ENCODE measurements at places on chromosomes 16 and 17.
A peak's percentile ranks its signal among the peaks of the same experiment; 100 is the strongest.

DNA sequence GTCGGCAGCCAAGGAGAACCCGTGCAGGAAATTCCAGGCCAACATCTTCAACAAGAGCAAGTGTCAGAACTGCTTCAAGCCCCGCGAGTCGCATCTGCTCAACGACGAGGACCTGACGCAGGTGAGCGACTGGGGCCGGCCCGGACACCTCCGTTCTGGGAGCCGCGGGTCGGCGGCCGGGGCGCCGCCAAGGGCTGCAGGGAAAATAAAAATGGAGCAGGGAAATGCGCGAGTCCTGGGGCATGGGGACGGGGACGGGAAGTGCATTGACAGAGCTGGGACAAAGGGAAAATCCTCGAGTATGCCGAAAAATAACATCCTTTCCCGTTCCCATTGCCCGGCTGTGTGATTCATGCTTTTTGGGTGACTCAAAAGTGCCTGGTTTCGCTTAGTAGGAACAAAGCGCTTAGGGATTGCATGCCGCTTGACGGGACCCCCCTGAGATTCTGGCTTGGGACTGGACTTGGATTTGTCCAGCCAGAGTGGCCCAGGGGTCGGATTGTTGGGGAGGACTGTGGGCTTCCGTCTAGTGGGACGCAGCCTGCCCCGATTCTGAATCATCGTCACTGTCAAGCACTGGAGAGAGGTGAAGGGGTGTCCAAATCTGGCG, 699 bp downstream of the MPRIP start:
- no peak for DNase-seq

GRCh38 chr17:11177340-11177739, 63.7 kb upstream of the SHISA6 start:
- DNase-seq, result no peak

DNA sequence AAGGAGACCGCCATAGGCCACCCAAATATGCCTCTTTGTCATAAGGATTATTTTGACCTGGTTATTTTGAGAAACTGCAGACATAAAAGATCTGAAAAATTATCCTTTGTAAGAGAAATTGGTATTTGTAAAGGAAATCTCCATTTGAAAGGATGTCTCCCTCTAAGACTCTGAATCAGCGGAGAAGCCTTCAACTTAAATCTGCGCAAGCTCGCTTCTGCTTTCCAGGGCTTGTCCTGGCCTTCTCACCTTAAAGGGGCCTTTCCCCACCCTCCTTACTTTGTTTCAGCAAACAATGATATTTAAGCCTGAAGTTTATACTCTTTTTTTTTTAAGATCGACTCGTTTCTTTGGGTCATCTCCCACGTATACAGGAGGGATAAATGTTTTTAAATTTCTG, 34.5 kb downstream of the HSBP1 start:
- no peak for DNase-seq

DNA sequence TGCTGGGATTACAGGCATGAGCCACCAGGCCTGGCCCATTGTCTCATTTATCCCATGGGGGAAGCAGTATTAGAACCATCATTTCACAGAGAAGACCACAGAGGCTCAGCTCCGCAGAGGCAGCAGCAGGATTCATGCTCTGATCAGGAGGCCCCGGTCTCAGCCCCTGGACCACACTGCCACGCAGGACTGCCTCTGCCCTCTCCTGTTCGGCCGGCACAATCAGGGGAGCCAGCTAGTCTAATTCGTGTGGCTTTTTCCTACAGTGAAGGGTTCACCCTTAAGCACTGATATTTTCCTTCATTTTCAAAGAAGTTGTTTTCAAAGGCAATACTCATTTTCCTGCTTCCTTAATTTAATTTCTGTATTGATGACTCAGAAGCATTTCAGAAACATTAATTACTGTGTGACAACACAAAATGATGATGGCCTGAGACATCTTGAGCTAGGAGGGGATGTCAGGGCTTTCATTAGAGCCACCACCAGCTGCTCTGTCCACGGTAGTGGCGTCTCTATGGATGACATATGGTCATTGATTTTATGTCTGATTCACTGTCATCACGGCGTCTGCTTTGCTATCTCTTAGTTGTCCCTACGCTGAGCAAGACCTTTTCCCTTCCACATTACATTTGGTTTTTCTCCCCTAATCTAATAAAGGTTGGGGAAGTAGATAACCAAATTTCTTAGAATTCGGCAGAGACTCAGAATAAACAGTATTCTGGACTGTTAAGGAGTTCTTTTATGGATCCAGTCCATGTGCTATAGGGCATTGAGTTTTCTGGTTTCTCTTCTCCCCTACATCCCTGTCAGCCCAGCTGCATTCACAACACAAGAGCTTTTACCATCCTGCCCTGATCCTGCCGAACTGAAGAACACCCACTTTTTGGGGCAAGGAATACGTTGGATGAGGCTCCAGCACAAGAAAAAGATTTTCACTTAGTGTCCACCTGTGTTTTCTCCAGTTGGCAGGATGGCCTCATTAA, 314.0 kb downstream of the SLC39A11 start:
- DNase-seq, result no peak

- DNase-seq, result no peak
Measured at GRCh38 chr16:65769055-65769465, 597.4 kb upstream of the CDH5 start.

DNA sequence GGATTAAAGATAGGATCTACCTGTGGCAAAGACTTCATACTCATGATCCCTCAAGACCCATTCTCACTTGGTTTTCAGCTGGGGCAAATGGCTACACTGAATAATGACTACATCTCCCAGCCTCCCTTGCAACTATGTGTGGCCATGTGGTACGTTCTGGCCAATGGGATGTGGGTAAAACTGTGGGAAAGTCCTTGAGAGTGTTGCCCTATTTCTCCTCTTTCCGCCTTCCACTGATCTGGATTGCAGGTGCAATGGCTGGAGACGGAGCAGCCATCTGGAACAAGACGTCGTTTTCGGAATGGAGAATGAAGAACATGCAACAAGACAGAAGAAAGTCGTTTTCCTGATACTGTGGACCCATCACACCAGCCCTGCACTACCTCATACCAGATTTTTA, 48.5 kb downstream of the HAPSTR1 start:
- DNase-seq, result no peak

DNA sequence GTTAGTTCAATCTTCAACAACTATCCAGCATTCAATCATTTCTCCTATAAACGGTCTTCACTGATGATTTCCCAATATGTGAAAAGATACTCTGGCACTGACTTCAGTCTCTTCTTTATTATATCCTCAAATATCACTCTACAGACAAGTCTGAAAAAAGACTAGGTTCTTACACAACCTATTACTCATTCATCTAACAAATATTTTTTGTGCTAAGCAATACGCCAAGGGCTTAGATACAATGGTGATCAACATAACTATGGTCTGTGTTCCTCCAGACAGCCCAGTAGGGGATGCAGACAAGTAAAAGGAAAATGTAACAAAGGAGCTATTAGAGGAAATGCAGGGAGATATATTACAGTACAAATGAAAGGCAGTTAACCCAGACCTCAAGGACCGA, 63.9 kb downstream of the MYO1D start:
- DNase-seq, result no peak

DNA sequence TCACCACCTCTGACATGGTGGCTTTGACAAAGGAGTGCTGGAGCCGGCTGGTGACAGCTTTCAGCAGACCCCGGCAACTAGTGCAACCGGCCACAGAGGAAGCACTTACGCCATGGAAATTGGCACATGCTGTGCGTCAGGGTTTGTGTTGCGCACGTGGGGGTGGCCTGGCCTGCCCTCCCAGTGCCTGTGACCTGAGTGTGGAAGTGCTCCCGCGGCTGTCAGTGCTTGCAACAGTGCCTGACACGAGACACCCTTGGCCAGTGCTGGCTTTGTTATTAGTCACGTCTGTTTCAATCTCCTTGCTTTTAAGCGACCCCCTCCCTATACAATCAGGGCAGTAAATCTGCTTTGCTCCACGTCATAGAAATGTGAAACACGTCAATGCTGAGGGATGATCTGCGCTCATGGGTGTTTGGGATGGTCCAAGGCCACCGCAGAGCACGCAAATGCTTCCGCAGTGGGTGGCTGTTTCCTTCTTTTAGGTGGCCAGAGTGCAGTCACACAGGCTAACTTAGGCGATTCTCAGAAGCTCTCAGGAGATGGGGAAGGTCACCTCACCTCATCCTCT, 64.3 kb downstream of the PGS1 start:
- DNase-seq, result no peak

- no peak for DNase-seq
Measured at GRCh38 chr17:56136301-56136700, 17.0 kb upstream of the ANKFN1 start.

DNA sequence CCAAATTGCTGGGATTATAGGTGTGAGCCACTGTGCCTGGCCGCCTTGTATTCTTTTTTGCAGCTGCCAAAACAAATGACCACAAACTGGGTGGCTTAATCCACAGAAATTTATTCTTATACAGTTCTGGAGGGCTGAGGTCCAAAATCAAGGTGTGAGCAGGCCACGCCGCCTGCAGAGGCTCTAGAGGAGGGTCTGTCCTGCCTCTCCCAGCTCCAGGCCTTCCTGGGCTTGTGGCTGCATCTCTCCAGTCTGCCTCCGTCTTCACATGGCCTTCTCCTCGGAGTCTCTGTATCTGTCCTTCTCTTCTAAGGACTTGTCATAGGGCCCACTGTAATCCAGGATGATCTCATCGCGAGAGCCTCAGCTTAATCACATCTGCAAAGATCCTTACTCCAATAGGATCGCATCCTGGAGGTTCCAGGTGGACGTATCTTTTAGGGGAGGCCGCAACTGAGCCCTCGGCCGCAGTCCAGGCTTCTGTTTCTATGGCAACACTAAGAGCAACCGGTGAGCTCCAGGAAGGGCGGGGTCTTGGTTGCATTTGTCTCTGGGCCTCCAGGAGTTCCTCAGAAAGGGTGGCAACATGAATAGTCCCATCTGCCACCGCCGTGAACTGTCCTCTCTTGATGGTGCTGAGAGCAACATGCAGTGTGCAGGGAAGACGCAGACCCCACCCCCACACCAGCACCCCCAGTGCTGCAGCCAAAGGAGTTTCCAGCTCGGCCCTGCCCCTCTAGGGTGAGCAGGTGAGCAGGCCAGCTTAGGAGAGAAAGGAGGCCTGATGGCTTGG, 29.5 kb upstream of the CREBBP start:
- DNase-seq, result no peak

- DNase-seq, result no peak
Measured at GRCh38 chr16:87334651-87335624, 17.7 kb upstream of the C16orf95 start.

GRCh38 chr17:2624292-2624731, 30.9 kb downstream of the PAFAH1B1 start:
- no peak for DNase-seq

- peak; percentile 64 for DNase-seq
Measured at GRCh38 chr17:15260376-15261257, 4.5 kb downstream of the PMP22 start.

- no peak for DNase-seq
Measured at GRCh38 chr17:82613283-82614094, 34.8 kb downstream of the WDR45B start.

DNA sequence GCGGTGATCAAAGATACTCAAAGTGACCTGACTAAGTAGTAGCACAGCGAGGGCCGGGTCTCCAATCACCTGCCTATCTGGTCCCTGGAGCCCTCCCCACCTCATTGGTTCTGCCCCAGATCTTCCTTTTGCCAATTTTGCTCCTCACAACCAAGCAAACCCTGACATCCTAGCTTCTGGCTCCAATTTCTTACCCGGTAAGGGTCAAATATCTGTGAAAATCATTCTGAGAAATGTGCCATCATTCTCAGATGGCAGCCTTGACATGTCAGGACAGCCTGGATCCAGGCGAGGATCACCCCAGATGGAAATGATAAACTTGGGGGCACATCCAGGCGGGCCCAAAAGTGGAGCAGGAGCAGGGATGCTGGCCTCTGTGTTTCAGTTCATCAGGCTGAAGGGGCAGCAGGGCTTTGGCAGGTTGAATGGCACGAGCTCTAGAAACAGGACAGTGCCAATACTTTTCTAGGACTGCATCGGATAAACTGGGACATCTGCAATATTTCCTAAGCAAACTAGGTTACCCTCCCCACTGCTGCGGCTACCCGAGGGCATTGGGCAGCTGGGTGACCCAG, 83.9 kb downstream of the SHISA6 start:
- no peak for DNase-seq

GRCh38 chr17:18142417-18142816, 33.9 kb downstream of the MYO15A start:
- no peak for DNase-seq

DNA sequence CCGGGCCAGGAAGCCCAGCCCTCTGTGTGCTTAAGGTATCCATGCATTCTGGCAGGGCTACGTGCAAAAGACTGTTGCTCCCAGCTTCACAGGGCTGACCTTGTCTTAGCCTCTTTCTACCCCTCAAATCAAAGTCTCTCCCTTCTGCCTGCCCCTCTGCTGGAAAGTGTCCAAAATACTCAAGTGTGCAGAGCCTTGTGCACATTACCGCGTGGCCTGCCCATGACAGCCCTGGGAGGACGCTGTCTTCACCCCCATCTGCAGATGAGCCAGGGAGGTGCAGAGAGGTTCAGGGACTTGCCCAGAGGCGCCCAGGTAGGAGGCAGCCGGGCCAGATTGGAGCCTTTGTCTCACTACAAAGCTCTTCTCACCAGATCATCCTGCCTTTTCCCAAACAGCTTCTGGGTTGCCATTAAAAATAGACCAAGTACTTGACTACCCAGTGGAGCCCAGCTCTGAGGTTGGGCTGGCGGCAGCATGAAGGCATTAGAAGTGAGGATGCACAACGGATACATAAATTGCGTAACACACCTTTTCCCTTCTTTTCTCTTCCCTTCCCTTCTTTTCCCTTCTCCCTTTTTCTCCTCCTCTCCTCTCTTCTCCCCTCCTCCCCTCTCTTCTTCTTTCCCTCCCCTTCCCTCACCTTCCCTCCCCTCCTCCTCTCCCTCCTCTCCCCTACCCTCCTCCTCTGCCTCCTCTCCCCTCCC, 3.5 kb downstream of the CACNG4 start:
- DNase-seq, result no peak

DNA sequence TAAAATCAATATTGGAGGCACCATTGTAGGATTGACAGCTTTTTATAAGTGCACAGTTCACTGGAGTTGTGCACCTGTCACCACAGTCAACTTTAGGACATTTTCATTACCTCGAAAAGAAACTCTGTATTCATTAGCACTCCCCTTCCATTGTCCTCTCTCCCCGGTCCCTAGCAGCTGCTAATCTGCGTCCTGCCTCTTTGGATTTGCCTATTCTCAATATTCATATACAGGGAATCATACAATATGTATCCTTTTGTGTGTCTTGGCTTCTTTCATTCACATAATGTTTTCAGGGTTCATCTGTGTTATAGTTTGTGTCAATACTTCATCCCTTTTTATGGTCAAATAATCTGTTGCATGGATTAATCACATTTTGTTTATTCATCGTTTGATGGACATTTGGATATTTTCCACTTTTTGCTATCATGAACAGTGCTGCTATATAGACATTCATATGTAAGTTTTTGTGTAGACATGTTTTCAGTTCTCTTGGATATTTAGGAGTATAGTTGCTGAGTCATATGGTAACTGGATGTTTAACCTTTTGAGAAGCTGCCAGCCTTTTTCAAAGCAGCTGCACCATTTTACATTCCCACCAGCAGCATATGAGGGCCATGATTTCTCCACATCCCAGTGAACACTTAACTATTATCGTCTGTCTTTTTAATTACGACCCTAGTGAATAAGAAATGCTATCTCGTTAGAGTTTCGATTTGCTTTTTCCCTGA, 9.8 kb downstream of the DNAJA3 start:
- DNase-seq, result no peak

GRCh38 chr16:69928856-69929400, 22.2 kb upstream of the CLEC18A start:
- no peak for DNase-seq

Measured in stimulated activated CD8-positive, alpha-beta memory T cell treated with anti-CD3 and anti-CD28 coated beads, Interleukin-2, amount 100 ng/mL, for 48 hours (primary cell).